ENCODE measurements at places on chromosomes 6 and 20.

DNA sequence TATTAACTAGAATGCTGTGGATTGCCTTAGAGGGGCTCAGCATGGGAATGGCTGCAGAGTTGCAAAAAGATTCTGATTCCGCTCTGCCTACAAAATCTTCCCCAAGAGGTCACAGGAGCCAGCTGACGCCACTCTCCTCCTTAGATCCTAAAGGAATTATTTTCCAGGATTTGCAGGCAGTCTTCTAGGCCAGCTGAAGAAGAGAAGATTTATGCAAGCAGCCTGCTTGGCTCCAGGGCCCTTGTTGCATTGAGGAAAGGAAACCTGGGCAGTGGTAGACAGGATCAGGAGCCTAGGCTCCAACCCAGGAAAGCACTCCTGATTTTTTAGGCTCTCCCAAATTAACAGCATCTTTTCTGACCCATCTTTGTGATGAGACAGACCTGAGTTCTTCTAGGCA lies 245.8 kb downstream of the PKHD1 start:
- no peak for DNase-seq

DNA sequence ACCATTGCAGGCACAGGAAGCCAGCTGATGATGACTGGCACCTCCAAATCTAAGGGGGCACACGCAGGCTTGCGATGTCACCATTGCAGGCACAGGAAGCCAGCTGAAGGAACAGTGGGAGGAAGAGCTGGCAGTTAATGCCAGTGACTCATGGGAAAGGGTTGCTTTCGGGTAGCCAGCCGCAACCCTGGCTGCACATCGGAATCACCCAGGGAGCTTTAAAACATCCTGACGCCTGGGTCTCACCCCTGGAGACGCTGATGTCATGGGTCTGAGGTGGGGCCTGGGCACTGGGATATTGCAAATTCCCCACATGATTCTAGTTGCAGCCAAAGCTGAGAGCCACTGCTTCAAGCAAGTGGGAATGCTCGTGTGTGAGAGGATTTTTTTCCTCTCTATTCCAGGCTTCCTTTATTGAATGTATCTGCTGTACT lies 16.1 kb upstream of the CCN6 start:
- no peak for DNase-seq

GRCh38 chr6:112218563-112218962 lies 35.8 kb downstream of the LAMA4 start:
- DNase-seq, result no peak

DNA sequence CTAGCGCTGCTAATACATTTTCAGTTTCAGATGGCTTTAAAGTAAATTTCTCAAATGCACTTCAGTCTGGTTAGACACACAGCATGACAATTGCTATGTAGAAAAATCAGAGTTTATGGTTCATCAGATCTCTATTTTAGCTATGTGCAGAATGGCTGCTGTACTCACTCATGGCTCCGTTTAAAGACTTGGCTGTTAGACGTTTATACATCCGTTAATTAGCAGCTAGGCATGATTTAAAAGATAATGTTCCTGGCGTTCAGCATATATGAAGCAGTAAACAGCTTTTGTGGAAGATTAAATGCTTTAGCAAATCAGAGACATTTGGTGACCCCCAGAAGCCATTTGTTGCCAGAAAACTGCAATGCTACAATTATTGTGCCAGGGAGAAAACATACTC lies 350.0 kb upstream of the MANEA start:
- no peak for DNase-seq

DNA sequence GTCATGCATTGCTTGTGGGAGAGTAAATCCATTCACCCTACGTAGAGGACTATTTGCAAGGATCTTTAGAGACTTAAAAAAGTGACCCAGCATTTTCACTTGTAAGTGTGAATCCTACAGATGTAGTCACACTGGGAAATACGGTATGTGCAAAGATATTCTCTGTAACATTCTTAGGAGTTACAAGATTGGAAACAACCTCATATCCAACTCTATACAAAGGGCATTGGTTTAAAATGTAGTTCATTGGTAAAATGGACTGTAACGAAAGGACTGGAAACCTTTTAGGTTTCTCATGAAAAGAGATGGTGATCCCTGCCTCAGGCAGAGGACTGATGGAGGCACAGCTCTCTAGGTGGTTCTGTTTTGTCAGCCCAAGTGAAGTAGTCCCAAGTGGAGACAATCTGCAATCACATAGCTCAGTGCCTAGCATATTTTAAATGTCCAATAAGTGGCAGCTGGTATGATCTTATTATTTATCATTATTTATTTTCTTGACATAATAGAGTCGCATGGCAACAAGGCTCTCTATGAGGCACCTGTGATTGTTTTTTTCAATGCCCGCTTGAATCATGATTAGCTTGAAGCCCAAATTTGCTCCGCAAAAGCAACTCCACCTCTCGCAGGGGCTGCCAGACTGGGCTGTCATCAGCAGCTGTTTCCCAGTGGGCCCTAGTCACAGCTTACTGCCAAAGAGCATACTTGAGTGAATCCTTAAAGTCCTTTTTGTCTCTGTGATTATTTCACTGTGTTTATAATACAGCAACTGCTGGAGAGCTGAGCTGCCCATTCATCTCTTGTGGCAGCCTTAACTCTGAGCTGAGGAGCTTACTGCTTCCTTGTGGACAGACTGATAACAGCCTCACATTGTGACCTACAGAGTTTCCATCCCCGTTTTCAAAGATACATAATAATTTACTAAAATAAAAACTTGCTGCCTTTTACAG lies 19.8 kb upstream of the ENPP1 start:
- no peak for DNase-seq

DNA sequence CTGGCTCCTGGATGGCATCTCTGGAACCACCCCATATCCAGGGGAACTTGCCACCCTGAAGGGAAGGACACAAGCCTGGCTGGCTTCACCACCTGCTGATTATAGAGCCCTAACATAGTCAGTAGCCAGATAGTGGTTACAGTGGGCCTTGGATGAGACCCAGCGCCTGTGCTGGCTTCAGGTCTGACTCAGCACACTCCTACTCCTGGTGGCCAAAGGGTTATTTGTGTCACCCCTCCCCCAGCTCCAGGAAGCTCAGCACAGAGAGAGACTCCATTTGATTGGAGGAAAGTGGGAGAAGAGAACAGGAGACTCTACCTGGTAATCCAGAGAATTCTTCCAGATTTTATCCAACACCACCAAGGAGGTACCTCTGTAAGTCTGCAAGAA lies 12.8 kb downstream of the SNX14 start:
- no peak for DNase-seq

GRCh38 chr6:111631018-111631417 lies 25.3 kb upstream of the TRAF3IP2 start:
- no peak for DNase-seq

- DNase-seq, result no peak
Measured at GRCh38 chr20:8562356-8562755, 430.3 kb downstream of the PLCB1 start.

DNA sequence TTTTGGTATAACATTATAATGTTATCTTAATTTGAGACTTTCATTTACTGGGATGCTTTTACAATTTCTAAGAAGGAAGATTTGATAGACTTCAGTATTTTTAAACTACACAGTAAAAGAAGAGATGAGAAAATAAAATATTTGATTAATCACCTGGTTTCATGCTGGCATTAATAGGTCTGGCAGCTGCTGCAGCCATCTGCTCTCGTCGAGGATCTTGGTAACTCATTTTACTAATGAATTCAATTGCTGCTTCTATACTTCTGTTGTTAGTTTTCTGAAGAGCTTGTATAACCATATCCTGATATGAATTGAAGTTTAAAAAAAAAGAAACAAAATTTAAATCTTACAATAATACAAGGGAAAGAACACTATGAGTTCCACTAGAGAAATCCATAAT lies 23.0 kb downstream of the LATS1 start:
- DNase-seq, result no peak

DNA sequence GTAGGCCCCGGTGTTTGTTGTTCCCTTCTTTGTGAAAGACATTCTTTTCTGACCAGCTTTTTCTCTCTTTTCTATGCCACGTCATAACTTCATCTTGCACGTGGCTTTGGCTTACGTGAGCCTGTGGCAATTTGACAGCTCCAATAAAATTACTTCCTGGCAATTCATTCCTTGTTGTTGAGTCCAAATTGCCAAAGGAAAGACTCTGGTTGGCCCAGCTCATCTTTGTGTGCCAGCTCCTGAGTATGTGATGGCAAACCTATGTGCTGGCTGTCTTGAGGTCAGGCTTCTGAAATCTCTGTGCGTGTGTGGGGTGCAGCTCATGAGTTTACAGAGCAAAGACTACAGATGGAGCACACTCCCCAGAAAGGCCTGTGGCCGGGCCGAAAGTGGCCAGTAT lies 272.5 kb upstream of the SGK1 start:
- DNase-seq, result no peak
